NCI-H187 treated with DMSO at 0.1 percent for 48 hours (cell line): ENCODE measurements at places on chromosomes 1 and 21.

- DNase-seq = no peak
These were observed 29.7 kb downstream of the EPHA2 start for GRCh38 chr1:16126160-16126559.

DNA sequence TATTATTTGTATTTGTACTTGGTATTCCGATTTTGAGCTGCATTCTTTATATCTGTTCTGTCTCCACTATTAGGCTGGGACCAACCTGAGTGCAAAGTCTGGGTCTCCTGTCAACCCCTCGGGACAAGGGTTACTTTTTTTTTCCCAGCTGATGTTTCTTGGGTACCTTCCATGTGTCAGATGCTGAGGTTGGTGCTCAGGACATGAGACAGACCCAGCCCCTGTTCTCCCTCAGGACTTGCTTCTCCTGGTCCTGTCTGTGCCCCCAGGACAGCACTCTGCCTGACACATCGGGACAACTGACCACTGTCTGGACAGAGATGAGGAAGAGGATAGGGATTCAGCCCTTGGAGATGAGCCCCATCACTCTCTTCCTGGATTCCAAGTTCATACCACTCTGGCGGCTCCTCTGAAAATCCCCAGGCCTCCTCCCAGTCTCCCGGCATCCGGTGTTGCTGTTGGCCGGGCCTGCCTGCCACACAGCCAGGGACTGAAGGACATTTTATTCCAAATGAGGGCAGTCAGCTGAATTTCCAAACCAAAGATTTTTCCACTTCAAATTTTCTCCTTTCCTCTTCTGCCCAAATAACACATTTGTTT, 55.6 kb upstream of the FMOD start:
- DNase-seq = no peak

DNA sequence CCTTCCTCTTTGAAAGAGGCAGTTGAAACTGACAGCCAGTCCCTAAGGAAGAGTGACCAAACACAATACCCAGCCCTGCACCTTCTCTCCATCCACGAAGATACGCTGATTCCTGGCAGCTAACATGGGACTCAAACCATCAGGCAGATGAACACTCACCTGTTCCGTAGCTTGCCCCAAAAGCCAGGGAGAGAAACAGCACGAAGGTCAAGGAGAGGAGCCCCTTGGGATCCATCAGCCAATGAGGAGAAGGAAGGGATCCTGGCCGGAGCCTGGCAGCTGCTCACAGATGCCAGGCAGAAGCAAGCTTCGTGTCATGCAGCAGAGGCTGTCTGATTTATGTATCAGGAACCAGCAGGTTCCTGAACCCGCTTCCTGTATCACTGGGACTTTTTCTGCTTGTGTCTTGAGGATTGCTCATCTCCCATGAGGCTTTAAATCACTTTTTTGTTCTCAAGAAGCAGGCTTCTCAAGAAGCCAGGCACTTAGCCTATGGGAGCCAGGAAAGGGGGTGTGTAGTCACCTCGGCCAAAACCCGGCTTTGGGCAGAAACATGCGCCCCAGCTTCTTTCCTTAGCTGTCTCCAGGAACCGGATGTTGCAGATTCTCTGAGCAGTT, at the start of gene SLAMF1:
Gene SLAMF1 (minus strand): TSS at position 334 of the 618 bp plus-strand sequence. CDS start 99 bp downstream, at position 235.
- DNase-seq = peak; percentile 58

DNA sequence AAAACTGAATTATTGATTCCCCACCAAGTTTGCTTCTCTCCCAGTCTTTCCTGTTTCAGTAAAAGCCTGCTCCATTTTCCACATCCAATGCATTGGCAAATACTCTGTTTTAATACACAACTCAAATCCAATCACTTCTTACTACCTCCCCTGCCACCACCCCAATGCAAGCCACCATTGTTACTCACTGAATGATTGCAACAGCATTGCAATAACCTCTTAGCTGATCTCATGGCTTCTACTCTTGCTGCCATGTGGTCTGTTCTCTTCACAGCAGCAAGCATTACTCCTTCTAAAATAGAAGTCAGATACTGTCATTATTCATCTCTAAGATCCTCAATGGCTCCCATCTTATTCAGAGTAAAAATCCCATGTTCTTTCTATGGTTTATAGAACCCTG, 123.4 kb downstream of the ATP6V1G3 start:
- no peak for DNase-seq

GRCh38 chr1:180643693-180644092, 11.9 kb downstream of the XPR1 start:
- no peak for DNase-seq

GRCh38 chr1:21884456-21885235, 52.5 kb downstream of the HSPG2 start:
- no peak for DNase-seq

DNA sequence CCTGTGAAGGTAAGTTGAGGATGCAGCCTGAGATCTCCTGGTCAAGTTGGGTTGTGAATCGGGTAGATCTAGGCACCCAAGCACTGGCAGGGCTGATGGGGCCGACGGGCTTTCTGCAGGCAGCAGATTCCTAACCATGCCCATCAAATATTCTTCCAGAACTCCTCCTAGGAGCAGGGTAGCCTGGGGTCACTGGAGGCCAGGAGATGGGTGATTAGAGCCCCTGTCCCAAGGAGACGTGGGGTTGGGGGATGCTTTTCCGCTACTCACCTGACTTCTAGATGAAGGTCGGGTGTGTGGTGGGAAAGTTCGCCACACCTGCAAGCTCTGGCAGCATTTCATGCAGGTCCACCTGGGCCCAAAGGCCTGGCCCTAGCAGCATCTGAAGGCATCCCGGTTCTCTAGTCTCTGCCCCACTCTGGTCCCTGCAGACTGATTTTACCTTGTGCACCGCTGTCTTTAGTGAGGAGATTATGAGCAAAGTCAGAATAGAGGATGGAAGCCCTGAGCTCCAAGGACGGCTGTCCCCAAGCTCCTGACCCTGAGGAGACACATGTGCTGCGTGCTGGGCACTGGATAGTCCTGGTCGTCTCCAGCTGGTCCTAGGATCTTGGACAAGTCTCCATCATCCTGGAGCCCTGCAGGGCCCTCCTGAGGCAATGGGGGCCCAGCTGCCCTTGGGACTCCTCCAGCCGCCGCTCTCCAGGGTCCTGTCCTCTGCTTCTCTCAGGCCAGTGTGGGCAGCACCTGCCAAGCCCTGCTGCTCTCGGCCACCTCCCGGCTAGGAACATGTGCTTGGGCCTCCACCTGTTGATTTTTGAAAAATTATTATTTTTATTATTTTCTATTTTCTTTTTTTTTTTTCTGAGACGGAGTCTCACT, 21.8 kb upstream of the C2CD2 start:
- no peak for DNase-seq

DNA sequence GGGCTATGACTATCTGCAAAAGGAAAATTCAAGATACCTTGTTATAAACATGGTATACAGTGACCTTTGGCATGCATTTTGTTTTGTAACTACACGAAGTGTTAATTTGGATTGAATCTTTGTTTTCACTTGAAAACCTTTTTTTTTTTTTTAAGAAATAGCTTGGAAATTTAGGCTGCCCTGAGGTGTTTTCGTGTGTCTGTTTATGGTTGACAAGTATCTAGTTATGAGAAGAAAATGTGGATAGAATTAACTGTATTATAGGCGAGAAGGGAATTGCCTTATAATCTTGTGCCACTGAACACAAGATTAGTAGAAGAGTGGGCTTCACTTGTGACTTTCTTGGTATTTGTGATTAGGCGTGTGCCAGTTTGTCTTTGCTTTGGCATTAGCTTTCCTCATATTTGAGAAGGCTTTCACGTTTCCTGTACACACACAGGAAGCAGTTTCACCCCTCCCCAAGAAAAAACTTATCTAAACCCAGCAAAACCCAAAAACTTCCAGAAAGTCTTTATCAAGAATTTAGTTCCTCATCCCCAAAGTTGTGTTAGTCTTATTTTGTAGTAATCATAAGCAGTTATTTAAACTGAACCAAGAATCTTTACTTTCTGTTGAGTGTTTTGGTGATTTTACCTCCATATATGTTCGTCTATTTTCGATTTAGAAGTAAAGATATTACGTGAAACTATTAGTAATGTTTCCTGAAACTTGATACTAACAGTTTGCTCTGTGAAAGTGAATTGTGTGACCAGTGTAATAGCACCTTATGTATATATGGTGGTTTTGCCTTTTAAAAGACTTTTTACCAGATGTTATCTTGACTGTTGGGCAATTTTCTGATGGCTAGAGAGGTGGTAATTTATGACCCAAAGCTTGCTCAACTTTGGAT, 3.8 kb downstream of the DYRK1A start:
- DNase-seq = no peak

DNA sequence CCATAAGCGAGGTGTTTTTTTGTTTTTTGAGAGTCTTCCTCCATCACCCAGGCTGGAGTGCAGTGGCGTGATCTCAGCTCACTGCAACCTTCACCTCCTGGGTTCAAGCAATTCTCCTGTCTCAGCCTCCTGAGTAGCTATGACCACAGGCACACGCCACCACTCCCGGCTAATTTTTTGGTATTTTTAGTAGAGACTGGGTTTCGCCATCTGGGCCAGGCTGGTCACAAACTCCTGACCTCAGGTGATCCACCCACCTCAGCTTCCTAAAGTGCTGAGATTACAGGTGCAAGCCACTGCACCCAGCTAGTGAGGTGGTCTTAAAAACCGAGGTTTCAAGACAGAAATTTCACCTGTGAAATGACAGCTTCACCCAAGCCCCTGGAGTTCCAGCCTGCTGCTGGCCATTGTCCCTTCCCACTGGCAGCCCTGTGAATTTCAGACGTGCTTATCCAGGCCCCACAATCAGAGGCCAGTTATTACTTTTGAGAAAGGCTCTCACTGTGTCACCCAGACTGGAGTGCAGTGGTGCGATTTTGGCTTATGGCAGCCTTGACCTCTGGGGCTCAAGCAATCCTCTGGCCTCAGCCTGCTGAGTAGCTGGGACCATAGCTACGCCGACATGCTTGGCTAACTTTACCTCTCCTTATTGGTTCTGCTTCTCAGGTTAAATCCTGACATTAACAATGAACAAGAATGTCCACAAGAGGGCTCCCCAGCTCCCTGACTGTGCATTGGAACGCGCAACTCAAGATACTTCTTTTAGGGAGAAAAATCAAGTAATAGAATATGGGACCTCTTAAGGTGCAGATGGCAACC, 19.4 kb downstream of the ENO1 start:
- DNase-seq = no peak

DNA sequence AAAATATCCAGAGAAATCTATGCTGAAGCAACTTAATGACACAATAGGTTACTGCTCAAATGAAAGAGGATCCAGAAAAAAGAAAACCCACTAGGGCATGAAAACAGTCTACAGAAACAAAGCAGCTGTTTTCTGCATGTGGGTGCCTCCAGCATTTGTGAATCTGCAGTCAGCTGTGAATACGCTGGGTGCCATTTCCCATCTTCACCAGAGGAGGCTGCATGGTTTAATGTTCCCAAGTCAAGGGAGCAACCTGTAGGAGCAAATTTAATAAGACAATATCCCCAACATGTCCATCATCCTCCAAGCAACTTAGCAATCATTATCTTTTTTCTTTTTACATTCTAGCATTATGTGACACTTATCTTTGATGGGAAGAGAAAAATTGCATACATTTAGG, 396.6 kb downstream of the BRINP2 start:
- no peak for DNase-seq

DNA sequence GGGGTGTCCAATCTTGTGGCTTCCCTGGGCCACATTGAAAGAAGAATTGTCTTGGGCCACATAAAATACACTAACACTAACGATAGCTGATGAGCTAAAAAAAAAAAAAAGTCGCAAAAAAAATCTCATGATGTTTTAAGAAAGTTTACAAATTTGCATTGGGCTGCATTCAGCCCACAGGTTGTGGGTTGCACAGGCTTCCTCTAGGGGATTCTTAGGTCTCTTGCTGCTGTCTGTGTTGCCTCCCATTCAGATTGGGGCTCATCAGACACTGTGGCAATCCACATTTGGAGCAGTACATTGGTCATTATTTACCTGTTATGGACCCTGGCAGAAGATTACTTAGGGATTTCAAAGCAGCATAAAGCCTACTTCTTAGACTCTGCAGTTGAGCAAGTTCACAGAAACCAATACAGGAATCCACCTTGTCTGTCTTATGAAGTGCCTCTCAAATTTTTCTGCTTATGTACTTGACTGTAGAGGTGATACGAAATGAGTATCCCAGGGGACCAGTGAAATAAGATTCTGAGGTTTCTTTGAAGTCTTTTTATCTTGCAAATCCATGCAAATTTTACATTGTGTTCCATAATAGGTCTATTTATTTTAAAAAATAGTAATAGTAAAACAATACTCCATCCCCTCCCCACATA, 205.5 kb downstream of the RPS6KC1 start:
- no peak for DNase-seq

DNA sequence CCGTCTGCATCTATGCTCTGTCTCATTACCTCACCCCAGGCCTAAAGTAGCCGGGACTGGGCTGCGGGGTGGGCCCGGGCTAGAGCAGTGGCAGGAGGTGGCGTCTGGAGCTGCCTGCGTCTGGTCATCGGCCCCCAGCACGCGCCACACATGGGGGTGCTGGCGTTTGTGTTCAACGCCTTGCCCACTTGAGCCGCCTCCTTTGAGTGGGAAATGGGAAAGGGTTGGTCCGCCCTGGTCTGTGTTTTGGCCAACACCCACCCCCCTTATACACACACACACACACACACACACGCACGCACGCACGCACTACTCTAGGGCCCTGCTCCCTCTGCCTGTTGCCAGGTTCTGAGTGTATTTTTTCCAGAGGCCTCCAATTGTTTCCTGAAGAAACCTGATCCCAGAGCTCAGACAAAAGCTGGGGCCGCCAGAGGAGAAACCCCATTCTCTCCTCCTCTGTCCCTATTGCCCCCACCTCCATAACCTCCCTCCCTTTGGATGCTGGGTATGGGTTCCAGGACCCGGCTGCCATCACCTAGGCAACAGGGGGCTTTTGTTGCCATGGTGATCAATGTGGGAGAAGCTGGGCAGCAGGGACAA, 10.1 kb downstream of the VANGL2 start:
- peak; percentile 20 for DNase-seq

- no peak for DNase-seq
These were observed 645.7 kb upstream of the PTBP2 start for GRCh38 chr1:96075704-96076455.

- no peak for DNase-seq
These were observed 44.0 kb downstream of the VAV3 start for GRCh38 chr1:107920999-107921398.

- DNase-seq = no peak
These were observed 197.5 kb upstream of the C8B start for GRCh38 chr1:57163325-57163724.

- no peak for DNase-seq
These were observed 137.4 kb downstream of the SYT2 start for GRCh38 chr1:202572867-202573266.

GRCh38 chr1:202207292-202207691, 13.7 kb downstream of the LGR6 start:
- no peak for DNase-seq

GRCh38 chr1:193619911-193620310, 433.5 kb upstream of the B3GALT2 start:
- no peak for DNase-seq

- no peak for DNase-seq
These were observed 88.6 kb upstream of the LYPLAL1 start for GRCh38 chr1:219085082-219085481.
